ENCODE measurements at places on chromosomes 6 and 20.

GRCh38 chr6:45500924-45501816, 123.4 kb upstream of the SUPT3H start:
- DNase-seq = peak; percentile 41

- no peak for DNase-seq
These were observed 135.6 kb downstream of the GMPR start for GRCh38 chr6:16374016-16374415.

DNA sequence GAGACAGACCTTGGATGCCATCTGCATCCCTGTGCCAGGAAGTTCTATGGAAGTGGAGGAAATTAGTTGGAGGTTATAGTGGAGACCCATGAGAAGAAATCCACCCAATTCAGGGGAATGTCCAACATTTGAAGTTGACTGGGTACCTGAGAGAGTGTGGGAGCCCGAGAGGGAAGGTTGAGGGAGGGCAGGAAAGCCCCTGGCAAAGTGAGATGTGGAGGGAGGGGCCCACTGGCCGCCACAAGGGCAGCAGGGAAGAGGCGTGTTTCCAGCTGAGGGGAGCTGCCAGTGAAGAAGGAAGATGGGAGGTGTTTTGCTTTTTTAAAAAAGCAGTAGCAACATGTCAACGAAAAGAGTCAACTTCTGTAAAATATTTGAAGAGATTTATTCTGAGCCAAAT, 16.3 kb upstream of the SERPINB9 start:
- DNase-seq = no peak

DNA sequence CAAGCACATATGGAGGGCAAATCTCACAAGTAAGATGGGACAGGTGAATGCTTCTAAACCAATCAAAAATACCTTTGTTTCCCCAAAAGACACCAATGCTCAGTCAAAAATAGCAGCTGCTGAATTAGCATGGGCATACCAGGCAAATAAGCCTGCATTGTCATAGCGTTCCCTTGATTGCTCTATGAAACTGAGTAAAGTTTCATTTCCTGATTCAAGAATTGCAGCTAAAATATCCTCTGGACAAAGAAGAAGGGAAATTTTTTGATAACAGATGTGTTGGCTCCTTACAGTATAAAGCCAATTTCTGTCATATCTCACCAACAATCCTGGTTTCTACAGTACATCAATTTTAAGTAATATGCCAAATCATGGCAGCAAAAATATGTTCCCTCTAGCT, 3.3 kb upstream of the TMEM14A start:
- peak; percentile 49 for DNase-seq

DNA sequence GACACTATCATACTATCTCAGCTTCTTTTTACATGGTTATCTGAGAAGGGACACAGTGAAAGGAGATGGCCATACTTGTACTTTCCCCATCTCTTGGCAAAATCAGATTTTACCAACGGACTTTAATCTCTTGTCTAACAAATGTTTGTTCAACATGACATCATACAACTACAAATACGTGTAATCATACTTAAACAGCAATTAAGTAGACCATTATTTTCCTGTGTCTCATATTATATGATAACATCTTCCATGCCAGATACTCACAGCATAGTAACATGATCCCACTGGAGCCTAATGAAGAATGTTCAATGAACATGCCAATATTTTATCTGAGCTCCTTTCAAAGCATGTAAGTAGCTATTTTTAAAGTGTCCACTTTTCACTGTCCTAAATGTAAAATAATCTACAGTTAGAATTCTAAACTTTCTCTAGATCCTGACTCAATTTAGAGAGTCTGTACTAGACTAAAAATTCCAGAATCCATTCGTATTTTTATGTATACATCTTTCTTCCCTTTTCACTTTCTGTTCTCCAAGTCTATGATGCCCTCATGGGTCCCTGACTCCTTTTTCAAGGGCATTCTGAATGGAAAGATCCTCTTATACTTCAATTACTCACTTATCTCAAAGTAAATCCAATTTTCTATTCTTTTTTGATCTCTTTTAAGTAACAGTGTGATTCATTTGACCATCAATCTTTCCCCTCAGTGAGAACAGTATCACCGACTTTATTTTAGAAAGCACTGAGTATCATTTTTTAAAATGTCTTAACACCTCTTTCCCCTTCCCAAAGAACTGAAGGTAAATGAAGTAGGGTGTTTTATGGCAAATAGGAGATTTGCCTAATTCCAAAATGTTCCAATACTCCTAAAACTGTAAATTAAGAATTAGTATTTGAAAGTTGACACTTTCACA, 133.5 kb downstream of the CDK19 start:
- DNase-seq = no peak

- no peak for DNase-seq
These were observed 61.2 kb upstream of the SIRPG start for GRCh38 chr20:1718604-1719384.

GRCh38 chr6:94227741-94228140, 808.4 kb upstream of the EPHA7 start:
- DNase-seq = no peak

DNA sequence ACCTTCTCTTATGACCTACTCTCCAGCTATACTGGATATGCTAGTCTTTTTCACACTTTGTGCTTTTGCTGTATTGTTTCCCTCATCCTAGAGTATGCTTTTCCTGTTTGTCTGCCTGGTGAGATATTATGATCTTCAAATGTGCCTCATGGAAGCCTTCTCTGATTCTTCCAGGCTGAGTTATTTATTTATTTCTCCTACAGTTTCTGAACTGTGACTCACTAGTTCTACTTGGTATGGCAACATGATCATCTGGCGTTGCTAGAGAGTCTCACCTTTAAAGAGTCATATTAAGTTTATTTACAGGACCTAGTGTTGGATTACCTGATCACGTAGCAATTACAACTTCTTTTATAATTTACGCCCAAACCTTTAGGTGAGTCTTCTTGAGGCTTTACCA, 81.2 kb upstream of the HDAC2 start:
- no peak for DNase-seq

DNA sequence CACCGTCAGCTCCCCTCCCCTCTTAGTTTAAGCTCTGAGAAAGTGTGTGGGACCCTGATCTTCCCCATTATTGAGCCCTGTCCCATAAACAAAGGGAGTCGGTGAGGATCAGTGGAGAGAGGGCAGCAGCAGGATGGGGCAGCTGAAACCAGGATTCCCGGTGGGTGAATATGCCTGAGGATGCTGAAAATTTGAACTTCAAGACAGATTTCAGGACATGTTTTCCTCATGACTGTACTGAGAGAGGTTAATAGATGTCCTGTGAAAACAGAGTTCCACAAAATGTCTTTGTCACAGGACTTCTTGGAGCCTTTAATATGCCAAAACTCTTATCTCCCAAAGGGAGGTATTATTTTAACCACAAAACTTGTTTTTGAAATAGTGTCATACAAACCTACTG, 53.5 kb upstream of the SLC22A16 start:
- no peak for DNase-seq

DNA sequence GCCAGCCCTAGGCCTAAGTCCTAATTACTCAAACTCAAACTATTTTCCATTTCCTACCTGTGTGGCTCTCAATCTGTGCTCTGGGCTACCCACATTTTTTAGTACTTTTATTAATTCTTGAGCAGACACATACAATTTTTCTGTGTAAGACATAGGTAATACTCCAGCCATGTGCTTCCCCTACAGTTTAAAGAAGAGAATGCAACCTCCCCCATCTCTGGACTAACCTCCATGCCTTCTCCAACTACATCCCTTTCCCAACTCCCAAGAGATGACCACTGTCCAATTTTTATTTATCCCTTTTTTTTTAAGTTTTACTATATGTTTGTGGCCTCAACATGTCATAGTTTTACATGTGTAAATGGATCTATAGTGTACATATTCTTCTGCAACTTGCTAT, 5.8 kb downstream of the HMGN4 start:
- peak; percentile 57 for DNase-seq

DNA sequence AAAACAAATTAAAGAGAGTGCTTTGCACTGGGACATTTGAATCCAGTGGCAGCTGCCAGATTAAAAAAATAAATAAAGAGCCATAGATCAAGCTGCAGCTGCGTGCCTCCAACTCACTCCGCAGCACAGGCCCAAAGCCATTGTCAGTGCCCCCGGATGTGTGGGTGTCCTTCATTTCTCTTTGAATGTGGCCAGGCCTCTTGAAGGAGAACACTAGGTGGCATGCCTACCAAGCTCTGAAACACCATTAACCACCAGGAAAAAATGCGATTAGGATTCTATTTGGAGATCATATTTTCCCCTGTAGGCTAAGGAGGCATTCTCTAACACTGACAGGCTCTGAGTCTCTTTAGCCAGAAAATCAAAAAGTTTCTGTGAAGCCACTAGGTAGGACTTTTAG, 549.8 kb downstream of the PRKN start:
- no peak for DNase-seq

DNA sequence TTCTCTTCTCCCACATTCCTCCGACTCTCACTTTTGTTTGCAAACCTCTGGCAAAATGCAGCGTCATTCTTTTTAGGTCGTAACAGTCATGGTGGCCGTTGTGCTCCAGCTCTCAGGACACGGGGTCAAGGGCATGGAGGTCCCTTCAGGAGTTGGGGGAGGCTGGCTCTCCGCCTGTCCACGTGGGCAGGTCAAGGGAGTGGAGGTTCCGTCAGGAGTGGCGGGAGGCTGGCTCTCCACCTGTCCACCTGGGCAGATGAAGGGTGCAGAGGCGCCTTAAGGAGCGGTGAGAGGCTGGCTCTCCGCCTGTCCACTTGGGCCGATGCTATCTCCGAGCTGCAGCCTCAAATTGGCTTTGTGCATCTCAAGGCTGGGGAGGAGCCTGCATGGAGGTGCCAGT, 98.0 kb downstream of the ERMARD start:
- DNase-seq = no peak
